GM13977 (cell line): ENCODE measurements at places on chromosomes 5 and 9.

GRCh38 chr5:96517295-96517694 lies 84.2 kb upstream of the PCSK1 start:
- no peak for DNase-seq

GRCh38 chr9:84711398-84711777 lies 41.9 kb downstream of the NTRK2 start:
- DNase-seq, result no peak

- no peak for DNase-seq
These were observed 13.2 kb upstream of the FBP2 start for GRCh38 chr9:94606646-94607422.

GRCh38 chr5:1436036-1436435 lies 9.2 kb downstream of the SLC6A3 start:
- no peak for DNase-seq

DNA sequence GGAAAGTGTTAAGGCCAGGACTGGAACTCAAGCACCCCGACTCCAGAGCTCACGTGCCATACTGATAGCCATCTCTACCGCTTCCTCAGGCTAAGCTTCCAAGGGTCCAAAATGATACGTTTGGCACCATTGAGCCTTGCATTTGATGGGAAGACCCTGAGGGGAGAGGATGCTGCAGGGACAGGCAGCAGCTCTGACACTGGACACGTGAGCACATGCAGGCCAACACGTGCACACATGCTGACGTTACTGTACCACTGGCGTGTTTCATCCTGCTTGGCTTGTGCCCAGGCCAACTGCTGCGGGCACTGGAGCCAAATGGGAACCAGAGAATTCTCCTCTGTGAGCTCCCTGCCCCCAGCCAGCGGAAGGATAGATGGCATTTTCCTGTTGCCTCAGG lies 5.2 kb downstream of the FAT2 start:
- DNase-seq, result no peak

DNA sequence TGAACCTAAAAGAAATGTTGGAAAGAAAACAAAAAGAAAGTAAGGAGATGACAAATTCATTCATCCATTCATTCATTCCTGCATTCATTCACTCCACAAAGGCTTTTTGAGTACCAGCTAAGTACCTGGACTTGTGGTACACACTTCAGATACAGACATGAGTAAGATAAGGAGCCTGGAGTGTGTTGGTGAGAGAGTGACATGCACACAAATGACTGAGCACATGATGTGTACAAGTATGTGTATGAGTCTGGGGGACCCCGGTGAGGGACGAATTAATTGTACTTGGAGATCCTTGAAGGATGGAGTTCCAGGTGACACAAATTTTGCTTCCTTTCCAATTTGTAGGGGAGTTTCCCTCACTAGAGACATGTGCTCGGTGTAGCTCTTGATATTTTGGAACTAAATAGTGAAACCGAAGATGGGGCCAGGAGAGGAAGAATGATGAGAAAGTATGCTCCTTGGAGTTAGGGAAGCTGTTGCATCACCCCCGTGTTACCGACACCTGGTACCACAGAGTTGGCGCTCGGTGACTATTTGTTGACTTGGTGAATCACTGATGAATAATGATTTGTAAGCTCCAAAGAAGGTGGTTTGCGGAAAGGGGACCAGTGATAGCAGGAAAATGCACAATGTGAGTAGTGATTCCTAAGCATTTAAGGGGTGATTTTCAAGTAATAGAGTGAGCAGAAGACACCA lies 509.8 kb downstream of the CCDC171 start:
- no peak for DNase-seq

DNA sequence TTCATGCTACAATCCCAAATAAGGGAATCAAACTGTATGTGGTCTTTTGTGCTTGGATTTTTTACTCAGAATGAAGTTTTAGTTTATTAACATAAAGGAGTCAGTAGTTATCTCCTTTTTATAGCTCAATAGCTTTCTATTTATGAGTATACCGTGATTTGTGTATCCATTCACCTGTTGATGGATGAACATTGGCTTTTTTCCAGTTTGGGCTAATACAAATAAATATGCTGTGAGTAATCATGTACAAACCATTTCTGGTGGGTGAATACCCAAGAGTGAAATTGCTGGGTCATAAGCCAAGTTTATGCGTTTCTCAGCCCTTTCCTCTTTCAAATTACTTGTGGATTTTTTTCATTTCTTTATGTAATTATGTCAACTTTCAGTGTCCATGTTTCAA lies 395.3 kb downstream of the OSTF1 start:
- DNase-seq, result no peak

DNA sequence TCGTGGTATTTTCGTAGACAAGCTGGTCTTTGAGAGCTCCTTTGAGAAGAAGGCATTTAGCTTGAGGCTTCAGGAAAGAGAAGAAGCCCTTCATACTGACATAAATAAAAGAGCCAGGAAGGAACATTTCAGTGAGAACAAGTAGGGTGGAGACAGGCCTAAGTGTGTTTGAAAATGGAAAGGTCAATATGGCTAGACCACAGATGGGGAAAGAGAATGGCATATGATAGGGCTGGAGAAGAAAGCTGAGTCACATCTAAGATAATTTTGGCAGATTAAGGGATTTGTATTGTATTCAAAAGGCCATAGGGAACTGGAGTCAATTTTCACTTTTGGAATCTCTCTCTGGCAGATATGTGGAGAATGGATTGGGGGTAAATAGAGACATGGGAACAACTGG lies 374.9 kb downstream of the TMEM38B start:
- no peak for DNase-seq

DNA sequence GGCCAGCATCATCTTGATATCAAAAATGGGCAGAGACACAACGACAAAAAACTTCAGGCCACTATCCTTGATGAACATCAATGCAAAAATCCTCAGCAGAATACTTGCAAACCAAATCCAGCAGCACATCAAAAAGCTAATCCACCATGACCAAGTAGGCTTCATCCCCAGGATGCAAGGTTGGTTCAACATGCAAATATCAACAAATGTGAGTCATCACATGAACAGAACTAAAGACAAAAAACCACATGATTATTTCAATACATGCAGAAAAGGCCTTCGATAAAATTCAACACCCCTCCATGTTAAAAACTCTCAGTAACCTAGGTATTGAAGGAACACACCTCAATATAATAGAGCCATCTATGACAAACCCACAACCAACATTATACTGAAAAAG lies 8.5 kb downstream of the MTREX start:
- DNase-seq, result no peak

- no peak for DNase-seq
These were observed 70.3 kb upstream of the SAP30L start for GRCh38 chr5:154375329-154376008.

GRCh38 chr5:65252977-65253376 lies 228.7 kb downstream of the ADAMTS6 start:
- no peak for DNase-seq

DNA sequence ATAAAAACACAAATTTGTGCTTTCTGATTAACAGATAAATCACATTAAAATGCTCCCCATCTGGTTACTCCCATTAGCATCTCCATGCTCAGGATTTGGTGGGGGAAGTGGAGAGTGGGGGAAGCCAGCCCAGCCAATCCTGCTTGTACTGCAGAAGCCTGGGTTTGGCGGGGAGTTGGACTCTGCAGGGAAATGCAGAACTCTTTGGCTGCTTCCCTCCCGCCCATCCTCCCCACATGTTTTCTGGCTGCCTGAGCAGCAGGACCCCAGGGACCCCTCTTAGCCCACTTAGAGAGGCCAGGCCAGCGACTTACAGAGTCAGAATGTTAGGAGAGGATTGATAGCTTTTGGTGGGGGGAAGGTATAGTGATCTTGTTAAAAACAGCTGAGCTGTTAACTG lies 59.5 kb upstream of the FOXI1 start:
- no peak for DNase-seq

GRCh38 chr5:140205952-140206351 lies 31.0 kb downstream of the CYSTM1 start:
- DNase-seq, result no peak
